CD4-positive, alpha-beta T cell treated with Interleukin-17A for 4 hours (primary cell): ENCODE measurements at places on chromosomes 1 and 21.
A peak's percentile ranks its signal among the peaks of the same experiment; 100 is the strongest.

DNA sequence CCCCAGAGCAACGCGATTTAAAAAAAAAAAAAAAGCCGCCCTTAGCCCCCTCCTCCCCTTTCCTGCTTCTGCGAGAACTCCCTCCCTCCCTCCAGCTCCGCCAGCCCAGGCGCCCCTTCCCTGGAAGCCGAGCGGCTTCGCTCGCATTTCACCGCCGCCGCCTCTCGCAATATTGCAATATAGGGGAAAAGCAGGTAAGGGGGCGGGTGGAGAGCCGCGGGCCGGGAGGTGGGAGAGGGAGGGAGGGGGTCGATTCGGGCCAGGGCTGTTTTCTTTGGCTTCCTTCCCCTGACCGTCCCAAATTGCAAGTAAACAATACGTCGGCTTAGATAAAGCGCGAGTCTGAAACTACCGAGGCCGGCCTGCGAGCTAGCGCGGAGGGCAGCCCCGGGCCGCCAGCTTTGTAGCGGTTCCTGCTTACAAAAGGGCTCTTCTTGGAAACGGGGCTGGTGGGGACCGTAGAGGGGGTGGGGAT lies 408 bp downstream of the LMO4 start:
- DNase-seq: peak; percentile 46

- no peak for DNase-seq
Observed at GRCh38 chr21:32001390-32001789, 128.6 kb downstream of the HUNK start.

DNA sequence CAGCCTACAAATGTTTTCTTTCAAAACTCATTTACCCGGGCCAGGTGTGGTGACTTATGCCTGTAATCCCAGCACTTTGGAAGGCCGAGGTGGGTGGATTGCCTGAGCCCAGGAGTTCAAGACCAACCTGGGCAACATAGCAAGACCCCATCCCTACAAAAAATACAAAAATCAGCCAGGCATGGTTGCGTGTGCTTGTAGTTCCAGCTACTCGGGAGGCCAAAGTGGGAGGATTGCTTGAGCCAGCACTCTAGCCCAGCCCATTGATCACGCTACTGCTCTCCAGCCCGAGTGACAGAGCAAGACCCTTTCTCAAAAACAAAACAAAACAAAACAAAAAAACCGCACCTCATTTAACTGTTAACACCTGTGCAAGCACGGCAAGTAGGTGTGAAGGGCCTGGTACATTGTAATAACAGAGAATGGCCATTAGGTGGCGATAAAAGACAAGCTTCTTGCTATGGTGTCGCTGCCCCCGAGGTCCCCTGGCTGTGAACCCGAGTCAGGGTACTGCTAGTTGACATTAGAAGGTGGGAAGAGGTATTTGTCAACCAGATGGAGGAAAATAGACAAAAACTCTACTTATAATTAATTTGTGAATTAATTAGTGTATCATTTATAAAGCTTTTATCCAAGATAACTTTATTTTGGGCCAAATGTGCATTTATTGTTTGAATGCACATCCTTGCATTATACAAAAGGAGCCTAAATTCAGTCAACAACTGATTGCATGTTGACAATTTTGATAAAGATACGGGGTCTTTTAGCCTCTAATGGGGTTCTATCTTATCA lies 66.5 kb downstream of the SH3BGR start:
- peak; percentile 49 for DNase-seq

DNA sequence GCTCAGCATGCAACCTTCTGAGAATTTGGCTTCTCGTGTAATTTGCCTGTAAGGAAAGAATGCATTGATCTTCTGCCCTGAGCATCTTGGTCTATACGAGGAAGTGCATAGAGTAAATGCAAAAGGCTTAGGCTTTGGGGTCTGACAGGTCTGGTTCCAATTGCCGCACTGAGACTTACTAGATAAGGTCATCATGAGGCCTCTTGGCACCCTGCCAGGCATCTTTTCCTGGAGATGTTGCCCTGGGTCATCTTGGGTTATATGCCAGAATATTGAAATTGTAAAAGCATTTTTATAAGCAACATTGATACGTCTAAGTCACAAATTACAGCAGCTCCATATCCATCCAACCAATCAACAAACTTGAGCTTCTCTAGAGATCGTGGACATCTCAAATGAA lies 108.8 kb upstream of the WARS2 start:
- no peak for DNase-seq

- no peak for DNase-seq
Observed at GRCh38 chr1:47309427-47309826, 4.5 kb downstream of the STIL start.

- DNase-seq: no peak
Observed at GRCh38 chr1:114025609-114026401, 46.5 kb downstream of the OLFML3 start.

DNA sequence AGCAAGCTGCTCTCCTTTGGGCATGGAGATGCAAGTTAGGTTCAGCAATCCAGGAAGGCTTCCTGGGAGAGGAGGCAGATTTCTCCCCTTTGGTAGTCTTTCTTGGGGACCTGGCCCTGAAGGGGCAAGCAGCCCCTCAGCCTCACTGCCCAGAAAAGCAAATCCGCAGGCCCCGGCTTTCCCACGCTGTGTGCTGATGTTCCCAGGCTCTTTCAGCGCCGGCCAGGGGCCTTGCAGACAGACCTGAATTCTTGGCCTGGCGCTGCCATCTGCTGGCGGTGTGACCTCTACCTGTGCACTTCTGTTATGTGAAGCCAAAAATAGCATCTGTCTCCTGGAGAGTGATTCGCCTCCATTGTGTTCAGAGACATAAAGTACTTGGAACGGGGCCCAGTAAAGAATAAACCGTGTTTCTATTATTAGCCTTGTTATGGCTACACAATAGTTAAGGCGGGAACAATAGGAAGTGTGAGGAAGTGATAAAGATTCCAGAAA lies 64.8 kb downstream of the ALPL start:
- DNase-seq: no peak

GRCh38 chr1:52669696-52670095 lies 28.5 kb downstream of the COA7 start:
- DNase-seq: no peak

DNA sequence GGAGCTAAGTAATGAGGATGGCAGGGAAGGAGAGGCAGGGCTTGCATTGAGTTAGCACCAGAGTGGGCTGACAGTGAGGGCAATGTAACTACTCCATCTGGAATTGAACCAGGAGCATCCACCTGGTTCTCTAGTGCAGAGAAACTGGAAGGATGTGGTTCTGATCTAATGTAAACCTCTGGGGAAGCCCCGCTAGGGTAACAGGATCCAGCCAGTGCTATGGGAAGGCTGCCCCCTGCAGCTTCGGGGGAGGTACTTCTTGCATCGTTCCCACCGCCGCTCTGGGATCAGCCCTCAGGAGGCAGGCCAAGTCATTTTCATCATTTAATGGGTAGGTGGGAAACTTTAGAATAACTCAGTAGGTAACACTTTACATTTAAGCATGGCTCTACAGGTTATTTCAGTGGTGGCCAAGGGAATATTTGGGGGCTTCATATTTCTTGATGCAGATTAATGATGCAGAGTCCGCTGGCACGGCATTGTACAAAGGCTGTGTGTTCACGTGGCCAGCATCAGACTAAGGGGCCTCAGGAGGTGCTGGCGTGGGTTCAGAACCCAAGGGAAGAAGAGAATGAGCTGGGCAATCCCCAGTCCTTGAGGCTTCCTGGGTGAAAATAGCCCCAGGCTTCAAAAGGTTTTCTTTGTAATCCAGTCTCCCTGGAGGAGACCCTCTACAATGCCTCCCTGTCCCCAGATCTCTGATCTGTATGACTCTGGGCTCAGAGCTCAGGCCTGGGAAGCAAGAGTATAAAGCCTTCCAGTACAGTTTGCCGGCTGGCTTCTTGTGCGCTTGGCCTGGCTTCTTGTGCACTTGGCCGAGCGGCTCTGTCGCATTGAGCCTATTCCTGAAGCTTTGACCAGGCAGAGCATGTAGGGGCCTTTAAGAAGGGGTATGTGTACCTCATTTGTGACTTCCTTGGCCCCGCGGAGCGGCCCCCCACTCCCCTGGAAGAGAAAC lies 26.4 kb upstream of the KAZN start:
- no peak for DNase-seq
